ENCODE measurements at places on chromosomes 13 and 19. TPM values are rescaled to one million over a fixed set of nuclear protein-coding genes. Genes with fewer than 3 reads are reported as not detected.

GRCh38 chr13:24066405-24067295 lies 93.9 kb upstream of the SPATA13 start:
- H3K36me3 ChIP-seq, result no peaks in the 10 kb centered on the region
- DNase-seq, result no peak
- peaks cover 7% of the 10 kb centered on the region for H3K4me1 ChIP-seq

GRCh38 chr13:73092829-73093228 lies 34.0 kb downstream of the KLF5 start:
- H3K4me3 ChIP-seq, result no peak overlapping the region
- H3K27ac ChIP-seq, result no peak overlapping the region
- no peaks in the 10 kb centered on the region for H3K4me1 ChIP-seq
- DNase-seq, result no peak
- no peaks in the 10 kb centered on the region for H3K27me3 ChIP-seq

DNA sequence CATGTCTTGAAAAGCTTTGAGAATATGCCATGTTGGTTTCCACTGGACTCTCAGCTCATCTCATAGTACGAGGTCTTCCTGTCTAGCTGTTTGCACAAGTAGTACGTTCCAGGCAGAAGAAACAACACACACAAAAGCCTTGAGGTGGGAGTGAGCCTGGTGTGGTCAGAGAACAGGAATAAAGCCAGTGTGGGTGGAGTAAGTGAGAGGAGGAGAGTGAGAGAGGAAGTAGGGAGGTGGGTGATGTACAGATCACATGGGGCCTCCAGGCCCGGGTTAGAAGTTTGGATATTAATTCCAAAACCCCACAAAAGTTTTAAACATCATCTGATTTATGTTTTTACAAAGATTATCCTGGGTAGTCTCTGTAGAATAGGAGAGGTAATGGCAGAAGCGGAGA lies 230.6 kb downstream of the MTUS2 start:
- no peaks in the 10 kb centered on the region for H3K4me1 ChIP-seq
- no peaks in the 10 kb centered on the region for H3K36me3 ChIP-seq
- H3K27ac ChIP-seq, result no peak overlapping the region
- no peak for DNase-seq
- H3K27me3 ChIP-seq, result no peaks in the 10 kb centered on the region

Gene PSG1
- total RNA-seq, result not detected

Gene TUBB4A
- 3.6 TPM for total RNA-seq

Data from sigmoid colon (tissue), 7 donors.